ENCODE measurements at places on chromosomes 16 and 17. TPM values are rescaled to one million over a fixed set of nuclear protein-coding genes. Genes with fewer than 3 reads are reported as not detected.

OTOP3 gene
- total RNA-seq = not detected

EVI2B gene
- total RNA-seq = 0.60 TPM

HAS3 gene
- 0.31 TPM for total RNA-seq

QPRT gene
- 83.7 TPM for total RNA-seq

DNA sequence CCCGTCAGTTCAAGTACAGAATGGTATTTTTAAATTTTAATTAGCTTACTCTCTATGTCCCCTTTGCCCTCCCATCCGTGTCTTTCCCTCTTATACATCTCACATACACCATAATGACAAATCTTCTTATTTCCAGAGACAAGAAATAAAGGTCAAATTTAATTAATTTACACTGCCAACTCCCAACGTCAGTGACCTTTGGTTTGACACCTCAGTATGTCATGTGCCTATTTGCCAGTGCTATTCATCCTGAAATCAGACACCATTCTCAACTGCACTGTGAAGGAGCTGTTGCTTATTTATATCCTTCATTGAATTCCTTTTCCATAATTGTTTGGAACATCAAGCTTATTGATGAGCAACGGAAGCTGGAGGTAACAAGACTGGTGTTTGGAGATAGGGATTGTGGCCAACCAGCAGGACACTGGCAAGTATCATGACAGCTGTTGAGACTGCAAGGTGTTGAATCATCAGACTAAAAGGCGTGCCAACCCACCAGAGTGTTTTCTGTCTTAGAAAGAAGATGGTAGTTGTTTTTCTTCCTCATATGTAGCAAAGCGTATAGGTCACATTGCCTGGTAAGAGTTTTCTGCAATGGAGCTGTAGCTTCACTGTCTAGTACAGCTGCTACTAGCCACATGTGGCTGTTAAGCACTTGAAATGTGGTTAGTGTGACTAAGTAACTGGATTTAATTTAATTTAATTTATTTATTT lies 12.5 kb downstream of the CALCOCO2 start:
- DNase-seq = peak; percentile 23

GRCh38 chr16:49635591-49636581 lies 220.0 kb downstream of the ZNF423 start:
- no peak for DNase-seq

DNA sequence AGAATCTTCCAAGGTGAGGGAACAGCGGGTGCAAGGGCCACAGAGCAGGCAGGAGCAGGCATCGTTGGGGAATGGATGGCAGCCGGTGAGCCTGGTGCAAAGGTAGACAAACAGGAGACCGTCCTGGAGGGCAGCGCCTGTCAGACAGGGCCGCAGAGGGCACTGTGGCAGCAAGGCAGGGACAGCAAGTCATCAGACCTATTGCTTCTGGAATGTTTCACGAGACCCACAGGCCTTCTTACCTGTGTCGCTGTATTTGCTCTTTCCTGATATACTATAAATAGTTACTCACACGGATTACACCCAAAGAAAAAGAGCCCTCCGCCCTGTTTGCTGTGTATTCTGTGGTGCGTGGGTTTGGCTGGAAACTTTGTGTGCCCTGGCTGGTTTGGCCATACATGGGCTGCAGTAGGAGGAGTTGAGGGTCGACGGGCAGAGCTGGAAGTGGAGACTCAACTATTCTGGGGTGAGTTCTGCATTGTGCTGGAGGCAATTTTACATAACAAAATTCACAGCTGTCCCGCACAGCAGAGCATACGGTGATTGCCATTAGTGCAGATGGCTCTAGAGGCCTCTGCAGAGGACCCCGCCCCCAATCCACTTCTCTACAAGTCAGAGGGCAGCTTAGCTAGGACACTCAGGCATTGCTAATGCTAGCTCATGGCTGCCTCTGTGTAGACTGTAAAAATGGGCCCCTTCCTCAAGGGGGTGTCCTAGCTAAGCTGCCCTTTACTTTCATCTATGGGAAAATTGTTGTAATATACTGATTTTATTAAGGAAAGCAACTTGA lies 18.6 kb upstream of the POLR3E start:
- no peak for DNase-seq

DNA sequence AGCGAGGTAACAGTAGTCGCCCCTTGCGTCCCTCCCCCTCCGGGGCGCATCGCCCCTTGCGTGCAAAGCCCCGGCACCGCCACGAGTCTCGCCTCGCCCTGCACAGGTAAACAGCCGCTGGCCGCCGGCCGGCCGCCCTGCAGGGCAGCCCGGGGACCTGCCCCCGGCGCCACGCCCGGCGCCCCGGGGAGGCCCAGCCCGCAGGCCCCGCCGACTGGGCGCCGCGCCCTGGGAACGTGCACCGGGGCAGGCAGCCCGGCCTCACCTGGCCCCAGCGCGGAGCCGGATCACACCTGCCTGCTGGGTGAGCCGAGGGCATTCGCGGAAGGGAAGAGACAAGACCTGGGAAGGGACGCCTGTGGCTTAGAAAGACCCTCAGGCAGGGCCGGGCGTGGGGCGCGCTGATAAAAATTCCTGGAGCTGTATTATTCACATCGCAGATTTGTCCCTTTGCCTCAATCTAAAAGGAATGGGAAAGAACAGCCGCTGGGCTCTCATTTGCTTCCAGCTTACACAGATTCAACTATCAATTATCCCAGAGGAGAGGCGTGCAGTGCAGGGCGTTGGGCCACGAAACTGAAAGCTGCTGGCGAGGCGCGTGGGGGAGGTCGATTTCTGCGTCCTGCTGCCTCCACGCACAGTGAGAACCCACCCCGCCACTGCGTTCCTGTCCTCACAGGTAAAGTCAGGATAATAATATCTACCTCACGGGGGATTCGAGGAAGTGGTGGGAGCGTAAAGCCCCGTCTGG lies 451.9 kb downstream of the SLC39A11 start:
- DNase-seq = no peak

- DNase-seq = no peak
Observed at GRCh38 chr16:29111421-29111820, 126.6 kb downstream of the LAT start.

DNA sequence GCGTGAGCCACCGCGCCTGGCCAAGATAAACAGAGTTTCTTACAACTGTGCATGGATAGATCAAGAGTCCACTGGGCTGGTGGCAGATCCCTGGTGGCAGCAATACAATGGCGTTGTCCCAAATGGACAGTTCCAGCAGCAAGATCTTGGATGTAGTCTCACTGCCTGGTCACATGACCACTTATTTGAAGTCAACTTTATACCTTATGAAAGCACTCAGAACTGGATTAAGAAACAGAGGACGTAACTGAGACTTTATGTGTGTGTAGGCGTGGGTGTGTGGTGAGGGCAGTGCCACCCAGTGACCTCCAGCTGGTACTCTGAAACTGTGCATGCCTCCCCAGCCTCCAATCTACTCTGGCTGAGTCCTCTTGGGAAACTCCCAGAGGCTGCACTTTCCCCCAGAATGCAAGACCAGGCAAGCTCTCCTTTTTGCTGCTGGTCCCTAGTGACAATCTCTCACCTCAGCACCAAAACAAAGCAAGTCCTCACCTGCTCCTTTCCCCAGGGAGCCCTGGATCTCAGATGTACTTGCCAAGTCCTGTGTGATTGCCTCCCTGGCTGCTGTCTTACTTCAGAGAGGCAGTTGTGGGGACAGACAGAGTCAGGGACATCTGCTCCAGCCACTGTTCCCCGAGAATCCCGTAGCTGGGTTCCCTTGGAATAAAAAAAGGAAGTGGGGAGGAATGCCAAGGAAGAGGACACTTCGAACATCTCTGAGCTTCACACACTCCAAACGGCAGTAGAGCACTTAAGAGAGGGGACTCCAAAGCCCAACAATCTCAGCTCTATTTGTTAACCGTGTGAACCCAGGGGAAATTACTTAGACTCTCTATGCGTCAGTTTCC lies 11.7 kb upstream of the ST6GALNAC2 start:
- no peak for DNase-seq
